ENCODE measurements at places on chromosomes 11 and 22. TPM values are rescaled to one million over a fixed set of nuclear protein-coding genes. Genes with fewer than 3 reads are reported as not detected.

GRCh38 chr11:62688491-62688890 lies 839 bp downstream of the LRRN4CL start:
- H3K4me1 ChIP-seq, result peaks cover 29% of the 10 kb centered on the region
- no peak overlapping the region for H3K4me3 ChIP-seq
- peaks cover 20% of the 10 kb centered on the region for H3K36me3 ChIP-seq
- no peak overlapping the region for H3K27ac ChIP-seq
- no peaks in the 10 kb centered on the region for H3K27me3 ChIP-seq

DNA sequence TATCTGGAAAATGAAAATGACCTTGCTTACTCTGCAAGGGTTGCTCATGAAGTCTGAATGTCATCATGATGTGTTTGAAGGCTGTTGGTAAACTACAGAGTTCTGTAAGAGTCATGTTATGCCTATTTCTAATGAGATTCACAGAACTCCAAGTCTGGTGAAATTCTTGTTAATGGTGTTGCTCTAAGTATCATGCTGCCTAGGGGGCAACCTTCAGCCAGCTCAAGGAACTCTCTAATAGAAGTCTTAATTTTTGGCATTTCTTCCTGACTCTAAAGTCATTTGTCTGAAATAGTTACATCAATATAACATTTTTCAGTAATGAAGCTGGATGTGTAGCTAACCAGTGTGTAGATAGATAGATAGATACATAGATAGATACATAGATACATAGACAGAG lies 302.8 kb downstream of the FAT3 start:
- H3K4me3 ChIP-seq, result no peak overlapping the region
- DNase-seq, result peak; percentile 37
- no peaks in the 10 kb centered on the region for H3K36me3 ChIP-seq
- peaks cover 41% of the 10 kb centered on the region for H3K4me1 ChIP-seq
- H3K27ac ChIP-seq, result peak overlapping the region; percentile 48

Gene EMID1
- total RNA-seq, result 2.2 TPM

Gene SMPD1
- 12.0 TPM for total RNA-seq

Gene GTF2H1
- 72.9 TPM for total RNA-seq

Gene AASDHPPT
- 72.9 TPM for total RNA-seq

GRCh38 chr11:64924910-64925284 lies 408 bp downstream of the PPP2R5B start:
- H3K27ac ChIP-seq, result peak overlapping the region; percentile 59
- DNase-seq, result no peak
- peak overlapping the region; percentile 67 for H3K4me3 ChIP-seq
- no peaks in the 10 kb centered on the region for H3K27me3 ChIP-seq

DNA sequence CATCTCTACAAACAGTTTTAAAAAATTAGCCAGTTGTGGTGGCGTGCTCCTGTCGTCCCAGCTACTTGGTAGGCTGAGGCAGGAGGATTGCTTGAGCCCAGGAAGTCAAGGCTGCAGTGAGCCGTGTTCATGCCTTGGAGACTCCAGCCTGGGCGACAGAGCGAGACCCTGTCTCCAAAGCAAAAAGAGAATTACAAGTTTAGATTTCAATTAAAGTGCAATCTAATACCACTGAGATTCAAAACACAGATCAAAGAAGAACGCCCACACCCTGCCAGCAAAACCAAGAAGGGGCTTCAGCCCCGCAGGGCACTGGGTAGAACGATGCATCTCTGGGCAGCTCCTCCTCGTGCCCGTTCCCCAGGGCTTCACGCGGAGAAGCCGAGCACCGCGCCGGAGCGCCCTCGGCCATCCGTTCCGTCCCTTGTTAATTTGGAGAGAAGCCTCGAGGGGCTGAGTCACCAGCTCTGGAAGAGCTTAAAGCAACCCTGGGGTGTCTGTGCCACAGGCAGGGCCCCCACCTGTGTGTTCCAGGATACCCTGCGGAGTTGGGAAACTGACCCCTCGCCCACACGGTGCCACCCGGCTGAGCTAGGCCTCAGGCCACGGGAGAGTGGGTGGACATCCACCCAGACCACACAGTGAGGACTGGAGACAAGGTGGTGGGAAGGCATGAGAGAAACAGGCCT lies 47.0 kb downstream of the AP2A2 start:
- no peaks in the 10 kb centered on the region for H3K27me3 ChIP-seq
- no peak overlapping the region for H3K4me3 ChIP-seq
- peaks cover 27% of the 10 kb centered on the region for H3K36me3 ChIP-seq
- DNase-seq, result no peak

Gene SCUBE1
- 13.7 TPM for total RNA-seq

- no peaks in the 10 kb centered on the region for H3K27me3 ChIP-seq
- no peak overlapping the region for H3K27ac ChIP-seq
- H3K4me1 ChIP-seq, result peaks cover 9% of the 10 kb centered on the region
- H3K4me3 ChIP-seq, result no peak overlapping the region
- no peak for DNase-seq
Measured at GRCh38 chr11:35583843-35584242, 34.4 kb upstream of the FJX1 start.

Gene ROBO4
- total RNA-seq, result 0.10 TPM

All from SJCRH30 (cell line).